ENCODE measurements at places on chromosomes 16 and 17.

GRCh38 chr16:7398536-7398935 lies 65.9 kb downstream of the RBFOX1 start:
- no peak for DNase-seq

- DNase-seq, result no peak
Measured at GRCh38 chr17:19310151-19310550, 52.4 kb downstream of the B9D1 start.

DNA sequence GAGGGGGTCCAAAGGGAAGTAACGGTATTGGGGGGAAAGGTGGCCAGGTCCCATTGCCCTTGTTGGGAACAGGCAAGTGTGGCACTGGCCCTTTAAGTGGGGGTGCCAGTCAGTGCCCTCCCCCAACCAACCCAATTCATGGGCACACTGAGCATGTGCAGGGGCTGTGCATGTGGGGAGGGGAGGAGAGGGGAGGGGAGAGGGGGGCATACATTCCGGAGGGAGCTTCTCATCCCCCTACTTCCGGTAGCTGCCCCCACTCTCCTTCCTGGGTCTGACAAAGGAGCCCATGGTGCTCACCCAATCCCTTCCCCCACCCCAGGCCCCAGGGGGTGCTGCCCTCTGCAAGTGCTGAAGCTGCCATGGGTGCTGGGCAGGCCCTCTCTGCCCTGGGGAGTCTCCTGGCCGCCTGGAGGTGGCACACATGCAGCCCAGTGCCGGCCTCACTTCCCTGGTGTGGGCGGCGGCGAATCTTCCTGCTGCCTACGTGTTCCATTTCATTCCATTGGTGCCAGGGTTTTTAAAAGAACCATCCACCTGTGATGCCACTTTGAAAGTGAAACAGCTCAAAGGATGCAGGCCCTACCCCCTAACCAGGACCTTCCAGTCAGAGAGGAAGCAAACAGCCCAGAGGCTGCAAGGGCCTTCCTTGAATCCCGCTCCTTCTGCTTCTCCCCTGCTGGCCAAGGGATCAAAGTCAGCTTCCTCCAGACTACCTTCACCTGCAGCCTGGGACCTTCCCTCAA lies 11.0 kb downstream of the HEXIM2 start:
- DNase-seq, result peak; percentile 9

DNA sequence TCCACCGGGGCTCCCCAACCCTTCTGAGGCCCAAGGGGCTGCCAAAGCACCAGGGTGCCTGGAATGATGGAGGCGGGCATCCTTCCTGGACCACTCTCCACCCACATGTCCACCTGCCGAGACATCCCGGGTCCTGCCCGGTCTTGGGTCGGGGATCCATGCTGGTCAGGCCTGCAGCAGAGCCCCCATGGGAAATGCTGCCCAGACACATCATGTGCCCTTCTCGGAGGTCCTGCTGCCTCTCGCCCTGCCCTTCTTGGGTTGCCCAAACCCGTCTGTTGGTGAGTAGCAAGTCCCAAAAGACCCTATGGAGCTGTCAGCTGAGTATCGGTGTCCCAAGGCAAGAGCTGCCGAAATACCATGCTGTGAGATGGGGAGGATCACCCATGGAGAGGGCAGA lies 14.8 kb upstream of the GAA start:
- no peak for DNase-seq

All from activated CD4-positive, CD25-positive, alpha-beta regulatory T cell treated with anti-CD3 and anti-CD28 coated beads, Interleukin-2, amount 50 U/mL, for 16 hours (primary cell).